ENCODE measurements at places on chromosomes 2 and 18.

DNA sequence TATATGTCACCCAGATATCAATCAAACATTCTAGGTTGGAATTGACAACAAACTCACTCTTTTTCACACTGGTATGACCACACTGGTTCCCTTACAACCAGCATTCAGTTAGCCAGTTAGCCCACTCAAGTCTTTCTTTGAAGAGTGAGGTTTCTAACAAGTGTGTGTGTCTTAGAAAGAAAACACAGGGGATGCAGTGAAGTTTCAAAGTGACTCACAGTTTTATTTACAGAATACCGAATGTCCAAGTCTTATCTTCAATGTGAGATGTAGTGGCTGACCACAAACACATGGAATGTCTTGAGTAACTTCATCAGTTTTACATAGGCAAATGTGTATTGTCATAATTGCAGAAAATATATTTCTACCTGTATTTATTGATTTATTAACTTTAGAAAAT, 274.7 kb upstream of the HNMT start:
- no peak for DNase-seq

GRCh38 chr2:236211296-236211695, 43.1 kb upstream of the GBX2 start:
- no peak for DNase-seq

- no peak for DNase-seq
Measured at GRCh38 chr2:222100704-222101699, 197.8 kb downstream of the PAX3 start.

DNA sequence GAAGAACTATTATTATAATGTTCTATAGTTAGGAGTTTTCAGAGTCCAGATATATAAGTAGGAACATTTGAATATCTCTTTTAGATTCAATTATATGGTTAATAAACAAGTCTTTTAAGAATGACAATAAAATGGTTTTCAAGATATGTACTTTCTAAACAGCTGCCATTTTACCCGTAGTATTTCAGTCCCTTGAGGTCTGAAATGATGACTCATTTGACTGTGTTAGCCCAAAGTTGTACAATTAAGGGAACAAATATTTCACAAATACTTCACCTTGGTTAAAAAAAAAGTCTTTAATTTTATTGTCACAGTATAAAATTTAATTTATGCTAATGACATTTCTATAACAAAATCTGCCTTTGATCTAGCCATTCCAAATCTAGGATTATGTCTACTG, 91.6 kb upstream of the TANK start:
- no peak for DNase-seq

- no peak for DNase-seq
Measured at GRCh38 chr18:10913919-10914318, 235.4 kb downstream of the PIEZO2 start.

GRCh38 chr18:75227535-75228296, 17.1 kb downstream of the TSHZ1 start:
- no peak for DNase-seq

DNA sequence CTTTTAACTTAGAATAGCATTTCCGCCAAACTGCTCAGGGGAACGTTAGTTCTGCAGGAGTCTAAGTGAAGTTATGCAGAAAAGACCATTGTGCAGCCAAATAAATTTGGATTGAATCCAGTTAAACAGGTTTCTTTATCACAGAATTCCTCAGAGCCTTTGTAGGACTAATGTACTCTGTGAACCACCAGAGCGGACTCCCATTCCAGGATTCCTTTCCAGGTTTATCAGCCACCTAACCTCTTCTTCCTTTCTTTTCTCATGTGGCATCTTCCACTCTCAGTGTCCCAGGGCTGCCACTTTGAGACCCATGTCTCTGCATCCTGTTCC, 350.4 kb downstream of the TSN start:
- no peak for DNase-seq

DNA sequence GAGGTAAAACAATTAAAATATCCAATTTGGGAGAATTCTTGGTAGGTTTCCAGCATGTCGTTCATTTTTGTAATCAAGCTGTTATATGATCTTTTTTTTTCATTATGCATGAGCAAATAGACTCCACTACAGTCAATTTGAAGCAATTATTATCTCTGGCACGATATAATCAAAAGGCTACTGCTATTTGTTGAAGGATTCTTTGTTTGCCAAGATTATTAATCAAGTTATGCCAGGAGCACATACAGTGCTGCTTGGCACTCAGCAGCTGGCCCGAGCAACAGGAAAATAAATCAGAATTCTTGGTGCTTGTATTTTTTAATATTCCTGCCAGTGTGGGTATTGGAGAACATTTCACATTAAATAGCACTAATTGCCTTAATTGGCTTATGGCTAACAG, 279.5 kb downstream of the RND3 start:
- no peak for DNase-seq

GRCh38 chr2:71223767-71224333, 3.1 kb downstream of the PAIP2B start:
- peak; percentile 11 for DNase-seq

DNA sequence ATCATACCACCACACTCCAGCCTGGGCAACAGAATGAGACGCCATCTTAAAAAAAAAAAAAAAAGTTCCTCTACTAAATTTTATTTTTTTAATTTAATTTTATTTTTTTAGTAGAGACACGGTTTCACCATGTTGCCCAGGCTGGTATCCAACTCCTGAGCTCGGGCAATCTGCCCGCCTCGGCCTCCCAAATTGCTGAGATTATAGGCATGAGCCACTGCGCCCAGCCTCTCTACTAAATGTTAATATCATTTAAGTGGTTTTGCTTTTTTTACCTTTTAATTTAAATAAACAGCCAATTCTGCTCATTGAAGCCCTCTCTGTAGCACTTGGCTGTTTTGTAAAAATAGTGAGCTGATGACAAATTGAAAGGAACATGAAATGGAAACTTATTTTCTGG, 9.2 kb downstream of the RAB17 start:
- DNase-seq = no peak

DNA sequence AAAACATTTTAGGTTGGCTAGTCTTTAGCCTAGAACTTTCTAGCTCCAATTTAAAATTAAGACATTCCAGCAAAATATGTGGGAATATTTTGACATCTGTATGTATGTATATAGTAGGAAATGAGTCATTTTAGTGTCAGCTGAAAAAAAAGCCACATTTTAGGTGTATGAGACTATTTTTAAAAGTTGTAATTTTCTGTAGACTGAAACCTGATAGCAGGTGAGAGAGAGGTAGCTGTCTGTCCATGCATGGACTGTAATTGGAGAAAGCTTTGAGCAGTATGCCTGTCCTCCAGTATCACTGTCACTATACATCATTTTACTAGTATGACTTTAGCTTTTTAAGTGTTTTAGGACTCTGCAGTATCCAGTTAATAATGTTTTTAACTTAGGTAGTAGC, 26.1 kb upstream of the PPP1R1C start:
- no peak for DNase-seq

DNA sequence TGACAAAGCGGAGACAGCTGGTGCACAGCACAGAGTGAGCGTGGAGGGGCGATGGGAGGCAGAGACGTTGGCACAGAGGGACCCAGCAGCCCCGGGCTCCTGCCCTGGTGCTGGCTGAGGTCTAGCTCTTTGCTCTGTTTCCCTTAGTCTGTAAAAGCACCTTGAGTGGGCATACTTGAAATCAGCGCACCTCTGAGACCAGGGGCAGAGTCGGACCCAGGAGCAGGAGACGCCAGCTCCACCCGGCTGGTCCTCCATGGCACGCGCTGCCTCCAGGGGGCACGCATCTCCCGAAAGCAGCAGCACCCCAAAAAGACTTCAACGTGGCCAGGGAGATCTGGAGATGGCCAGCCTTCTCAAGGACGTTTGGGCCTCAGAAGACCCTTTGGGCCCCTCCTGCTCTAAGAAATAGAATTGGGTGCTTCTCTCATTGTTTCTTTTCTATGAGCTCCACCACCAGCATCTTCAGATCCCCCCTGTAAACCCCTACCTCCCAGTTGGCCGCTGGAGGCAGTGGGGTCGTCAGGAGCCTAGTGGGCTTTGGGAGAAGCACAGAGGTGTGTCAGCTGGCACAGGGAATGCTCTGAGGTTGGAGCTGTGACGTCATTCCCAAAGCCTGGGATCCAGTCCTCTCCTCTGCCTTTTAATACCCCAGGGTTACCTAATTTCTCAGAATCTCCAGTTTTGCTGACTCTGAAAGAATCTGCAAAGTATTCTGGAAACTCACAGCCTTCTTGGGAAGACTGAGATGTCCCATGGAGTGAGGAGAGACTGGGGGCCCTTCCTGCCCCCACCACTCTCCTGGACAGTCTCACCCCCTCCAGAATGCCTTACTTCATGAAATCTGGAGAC, 58.9 kb downstream of the CIB4 start:
- no peak for DNase-seq

- DNase-seq = no peak
Measured at GRCh38 chr18:63087421-63088230, 231.9 kb downstream of the BCL2 start.

DNA sequence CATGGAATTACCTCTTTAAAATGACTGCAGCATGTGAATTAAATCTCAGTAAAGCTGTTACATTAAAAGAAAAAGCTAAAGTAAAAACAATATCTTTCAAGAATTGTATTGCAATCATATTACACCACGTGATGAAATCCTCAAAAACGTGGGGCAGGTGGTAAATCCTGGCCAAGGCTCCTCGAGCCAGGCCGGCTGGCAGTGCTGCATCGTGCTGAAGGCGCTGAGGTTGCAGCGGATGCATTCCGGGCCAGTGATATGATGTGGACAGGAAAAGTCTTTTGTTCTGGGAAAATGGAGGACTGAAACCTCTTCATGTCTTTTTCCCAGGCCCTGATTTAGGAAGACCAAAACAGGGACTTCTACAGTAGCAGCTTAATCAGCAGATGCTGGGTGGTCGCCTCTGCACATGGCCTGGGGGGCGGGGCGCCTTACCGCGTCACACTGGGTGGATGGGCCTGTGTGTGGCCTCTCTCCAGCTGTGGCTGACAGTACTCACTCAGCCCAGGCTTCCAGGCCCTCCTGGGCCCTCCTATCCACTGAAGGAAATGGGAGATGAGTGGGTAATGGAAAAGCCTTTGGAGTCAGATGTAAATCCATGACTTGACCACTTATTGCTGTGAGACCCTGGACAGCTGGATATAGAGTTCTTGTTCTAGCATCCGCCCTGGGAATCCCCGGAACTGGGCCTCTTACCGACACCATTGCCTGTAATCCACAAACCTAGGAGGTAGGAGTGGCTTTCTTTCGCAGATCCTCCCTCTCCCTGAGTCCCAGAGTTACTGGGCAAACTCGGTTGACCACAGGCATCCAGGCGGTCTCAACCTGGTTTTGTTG, 45.1 kb downstream of the PROC start:
- DNase-seq = no peak

DNA sequence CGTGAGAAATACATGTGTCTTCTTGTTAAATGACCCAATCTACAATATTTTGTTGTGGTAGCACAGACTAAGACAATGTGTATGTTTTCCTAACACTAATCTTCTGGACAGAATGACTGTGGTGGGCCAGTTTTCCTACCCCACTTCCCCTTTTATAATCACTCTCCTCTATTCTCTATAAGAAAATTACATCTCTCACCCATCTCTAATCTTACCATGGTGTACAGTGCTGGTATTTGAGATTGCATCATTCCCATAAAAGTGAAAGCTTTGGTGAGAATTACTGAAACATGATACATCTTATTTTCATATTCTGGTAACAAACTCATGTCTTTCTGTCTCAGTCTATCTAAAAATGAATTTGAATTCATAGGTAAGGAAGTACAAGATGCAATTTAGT, 40.5 kb downstream of the CAVIN2 start:
- no peak for DNase-seq

GRCh38 chr2:108534584-108535356, 500 bp downstream of the LIMS1 start:
- DNase-seq = peak; percentile 49

- DNase-seq = no peak
Measured at GRCh38 chr18:74342416-74343043, 26.9 kb downstream of the C18orf63 start.

DNA sequence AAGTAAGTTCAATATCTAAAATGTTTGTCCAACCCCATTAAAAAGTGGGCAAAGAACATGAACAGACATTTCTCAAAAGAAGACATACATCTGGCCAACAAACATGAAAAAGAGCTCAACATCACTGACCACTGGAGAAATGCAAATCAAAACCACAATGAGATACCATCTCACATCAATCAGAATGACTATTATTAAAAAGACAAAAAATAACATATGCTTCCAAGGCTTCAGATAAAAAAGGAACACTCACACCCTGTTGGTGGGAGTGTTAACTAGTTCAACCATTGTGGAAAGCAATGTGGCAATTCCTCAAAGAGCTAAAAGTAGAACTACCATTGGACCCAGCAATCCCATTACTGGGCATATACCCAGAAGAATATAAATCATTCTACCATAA, 931.1 kb downstream of the LRP1B start:
- no peak for DNase-seq

DNA sequence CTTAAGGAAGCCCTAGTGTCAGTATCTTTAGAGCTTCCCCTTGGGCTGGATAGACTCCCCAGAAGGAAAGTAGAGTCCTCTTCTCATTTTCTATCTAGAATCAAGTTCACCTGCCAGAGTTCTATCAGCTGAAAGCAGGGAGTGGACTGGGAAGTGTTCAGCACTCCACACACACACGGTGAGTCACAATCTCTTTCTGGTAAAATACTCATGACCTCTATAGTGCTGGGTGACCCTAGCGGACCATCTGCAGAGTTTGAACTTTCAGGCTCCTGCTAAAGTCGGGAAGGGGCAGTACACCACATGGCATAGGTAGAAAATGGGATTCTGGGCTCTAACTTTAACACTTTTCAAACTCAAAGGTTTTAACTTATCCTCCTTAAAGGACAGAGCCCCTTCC, 43.3 kb downstream of the SAP130 start:
- no peak for DNase-seq

DNA sequence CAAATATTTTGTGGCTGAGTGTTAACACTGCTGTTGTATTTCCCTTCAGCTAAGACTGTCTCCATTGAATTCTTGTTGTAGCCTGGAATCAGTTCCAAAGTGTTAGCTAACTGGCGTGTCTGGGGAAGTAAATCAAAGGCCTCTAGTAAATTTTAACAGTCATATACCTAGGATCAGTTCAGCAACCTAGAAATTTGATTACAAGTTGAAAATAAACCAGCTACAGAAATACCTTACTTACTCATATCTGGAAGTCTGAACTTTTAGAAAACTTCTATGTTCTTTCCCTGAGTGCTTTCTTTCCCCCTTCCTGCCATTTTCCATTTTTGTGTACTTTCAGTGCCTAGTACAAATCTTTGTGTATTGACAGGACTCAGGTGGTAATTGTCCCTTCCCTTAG, 396.7 kb upstream of the DCC start:
- DNase-seq = no peak

Measured in activated CD4-positive, alpha-beta T cell treated with anti-CD3 and anti-CD28 coated beads, Interleukin-2, amount 50 U/mL, for 48 hours (primary cell).